Body of pancreas (tissue), 4 donors: ENCODE measurements at places on chromosomes 5 and 9. TPM values are rescaled to one million over a fixed set of nuclear protein-coding genes. Genes with fewer than 3 reads are reported as not detected.

DNA sequence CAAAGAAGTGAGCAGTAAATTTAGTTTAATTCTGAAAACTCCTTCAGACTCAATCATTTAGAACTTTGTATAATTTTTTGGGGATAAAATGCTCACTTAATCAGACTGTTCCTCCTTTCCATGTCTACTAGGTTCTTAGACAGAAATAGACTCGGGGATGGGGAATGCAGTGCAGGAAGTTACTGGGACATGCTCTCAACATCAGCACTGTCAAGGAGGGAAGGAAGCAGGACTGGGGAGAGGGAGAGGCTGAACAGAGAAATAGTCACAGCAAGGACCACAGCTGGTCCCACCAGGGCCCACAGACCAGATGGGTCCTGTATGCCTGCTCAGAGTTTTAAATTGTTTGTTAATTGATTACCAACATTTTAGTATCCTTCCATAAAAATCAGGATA is 310.1 kb upstream of the MSX2 start:
- no peak for DNase-seq

DNA sequence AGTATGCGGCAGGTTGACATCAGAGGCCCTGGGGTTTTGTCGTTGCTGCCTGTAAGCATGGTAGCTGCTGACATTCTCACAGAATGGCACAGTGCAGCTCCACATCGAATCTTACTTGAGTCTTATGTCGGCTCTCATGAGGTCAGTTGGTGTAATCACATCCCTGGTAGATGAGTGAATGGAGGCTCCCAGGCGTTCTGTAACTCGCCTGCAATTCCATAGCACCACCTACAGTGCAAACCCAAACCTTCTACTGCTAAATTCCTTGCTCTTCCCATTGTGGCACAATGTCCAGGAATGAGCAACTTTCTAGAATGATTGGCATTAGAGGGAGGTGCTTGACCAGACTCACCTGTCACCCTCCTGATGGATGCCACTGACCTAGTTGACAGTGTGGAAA is 578.4 kb downstream of the CCDC171 start:
- no peak for DNase-seq

Gene TXNDC8
- not detected for total RNA-seq

Gene AQP3
- 50.3 TPM for total RNA-seq

DNA sequence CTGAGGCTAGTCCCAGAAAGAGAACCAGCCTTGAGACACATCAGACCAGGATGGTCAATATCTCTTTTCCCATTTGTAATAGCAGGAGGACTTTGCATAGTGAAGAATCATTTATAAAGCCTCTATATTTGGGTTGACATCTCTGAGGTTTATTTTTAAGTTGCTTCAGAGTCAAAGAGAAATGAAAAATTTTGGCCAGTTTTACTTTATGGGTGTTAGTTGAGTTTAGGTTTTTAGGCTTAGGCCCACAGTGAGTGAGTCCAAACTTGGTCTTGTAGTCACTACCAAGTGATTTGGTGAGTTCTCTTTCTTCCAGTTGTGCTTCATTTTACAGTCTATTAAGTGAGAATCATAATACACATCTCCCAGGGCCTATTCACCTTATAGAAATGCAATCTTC is 5.3 kb upstream of the MEF2C start:
- DNase-seq, result no peak

- DNase-seq, result no peak
These were observed 121.1 kb downstream of the BOD1 start for GRCh38 chr5:173495225-173495904.

Gene DMRT3
- not detected for total RNA-seq

- no peak for DNase-seq
These were observed 63.7 kb upstream of the CCDC112 start for GRCh38 chr5:115360046-115360685.

- DNase-seq, result no peak
These were observed 810.2 kb downstream of the EFNA5 start for GRCh38 chr5:106860398-106861044.

DNA sequence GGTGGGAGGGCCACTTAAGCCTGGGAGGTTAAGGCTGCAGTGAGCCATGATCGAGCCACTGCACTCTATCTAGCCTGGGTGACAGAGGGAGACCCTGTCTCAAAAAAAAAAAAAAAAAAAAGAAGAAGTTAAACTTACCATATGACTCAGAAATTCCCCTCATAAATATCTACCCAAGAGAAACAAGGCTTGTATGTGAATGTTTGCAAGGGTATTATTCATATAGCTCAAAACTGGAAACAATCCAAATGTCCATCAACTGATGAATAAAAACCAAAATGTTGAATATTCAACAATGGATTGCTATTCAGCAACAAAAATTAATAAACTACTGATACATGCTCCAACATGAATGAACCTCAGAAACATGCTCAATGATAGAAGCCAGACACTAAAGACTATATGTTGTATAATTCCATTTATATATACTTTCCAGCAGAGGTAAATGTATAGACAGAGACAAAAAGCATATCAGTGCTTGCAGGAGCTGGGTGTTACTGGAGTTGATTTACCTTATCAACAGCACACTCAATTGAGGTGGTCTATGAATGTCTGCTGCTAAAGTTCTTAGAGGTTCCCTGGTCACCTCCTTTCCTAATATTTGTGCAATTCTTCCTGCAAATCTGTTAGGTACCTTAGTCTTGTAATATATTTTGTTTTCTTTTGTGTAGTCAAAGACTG is 5.3 kb upstream of the SREK1 start:
- no peak for DNase-seq

- DNase-seq, result peak; percentile 40
These were observed 122.7 kb upstream of the LMX1B start for GRCh38 chr9:126490871-126491567.

GRCh38 chr9:2158111-2158610 is 143.0 kb downstream of the SMARCA2 start:
- peak; percentile 70 for DNase-seq

Gene NTNG2
- 0.26 TPM for total RNA-seq

DNA sequence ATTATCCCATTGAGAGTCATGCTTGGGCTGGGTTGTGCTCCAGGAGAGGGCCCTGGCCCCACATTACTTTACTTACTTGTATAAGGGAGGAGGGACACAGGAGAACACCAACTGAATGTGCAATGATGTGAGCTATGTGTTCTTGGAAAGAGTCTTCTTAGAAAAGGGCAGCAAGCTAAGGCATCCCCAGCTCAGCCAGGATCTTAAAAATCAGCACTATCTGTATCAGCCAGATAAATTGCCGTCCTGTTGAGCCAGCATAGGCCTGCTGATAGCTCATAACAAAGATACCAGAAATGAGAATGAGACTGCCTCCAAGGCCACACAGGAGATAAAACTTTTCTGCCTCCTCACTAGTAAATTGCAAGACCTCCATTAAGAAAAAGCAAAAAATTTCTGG is 357.5 kb downstream of the CAAP1 start:
- DNase-seq, result no peak

Gene FCN2
- not detected for total RNA-seq

Gene ARL14EPL
- total RNA-seq, result not detected

GRCh38 chr5:170143091-170143490 is 37.4 kb downstream of the FOXI1 start:
- DNase-seq, result no peak

- no peak for DNase-seq
These were observed 33.2 kb downstream of the IDNK start for GRCh38 chr9:83656032-83656680.

Gene NR5A1
- not detected for total RNA-seq

DNA sequence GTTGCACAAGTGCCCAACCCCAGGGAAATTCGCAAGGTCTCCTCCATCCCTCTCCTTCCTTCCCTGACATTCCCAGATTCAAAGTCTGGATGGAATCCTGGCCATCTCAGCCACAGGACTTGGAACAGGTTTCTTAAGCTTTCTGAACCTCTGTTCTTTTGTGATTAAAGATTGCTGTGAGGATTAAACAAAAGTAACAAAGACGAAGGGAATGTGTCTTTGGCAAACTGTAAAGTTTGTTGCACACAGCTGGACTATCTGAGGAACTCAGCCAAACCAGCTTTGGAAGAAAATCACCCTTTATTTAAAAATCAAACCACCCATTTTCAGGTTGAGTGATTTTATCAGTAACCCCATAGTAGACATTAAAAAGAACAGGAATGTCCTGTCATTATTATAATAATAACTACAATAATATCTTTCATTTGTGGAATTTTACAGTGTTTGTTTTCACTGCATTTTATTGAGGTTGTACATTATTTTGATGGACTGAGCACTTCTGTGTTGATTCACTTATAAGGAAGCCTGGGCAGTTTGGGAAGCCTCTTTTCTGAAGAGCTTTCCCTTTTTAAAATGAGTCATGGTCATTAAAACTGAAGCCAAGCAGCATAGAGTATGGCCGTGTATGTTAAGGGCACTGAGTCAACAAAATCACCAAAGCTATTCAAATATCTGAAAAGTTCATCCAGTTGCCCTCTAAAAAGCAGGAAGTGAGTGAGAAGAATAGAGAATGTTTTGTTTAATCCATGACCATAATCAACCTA is 310.2 kb downstream of the AGTPBP1 start:
- no peak for DNase-seq

DNA sequence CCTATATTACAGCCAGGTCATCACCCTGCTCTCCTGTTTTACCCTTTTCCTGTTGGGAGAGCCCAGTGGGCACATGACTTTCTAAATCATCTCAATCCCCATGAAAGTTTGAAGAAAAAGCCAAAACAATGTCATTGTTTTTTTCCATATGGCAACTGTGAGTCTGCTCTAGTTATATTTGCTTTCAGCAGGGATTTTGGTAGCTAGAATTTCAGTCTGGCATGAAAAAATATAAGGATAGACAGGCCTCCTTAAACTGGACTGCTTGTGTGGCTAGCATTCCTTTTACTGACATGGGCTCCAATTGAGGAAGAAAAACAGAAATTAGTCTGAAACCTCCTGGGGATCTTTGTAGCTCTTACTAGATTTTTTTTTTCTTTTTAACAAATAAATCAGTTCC is 25.6 kb downstream of the MOCS2 start:
- DNase-seq, result no peak

GRCh38 chr5:157842787-157843186 is 16.2 kb downstream of the CLINT1 start:
- no peak for DNase-seq

Gene PDE8B
- 15.8 TPM for total RNA-seq

- peak; percentile 97 for DNase-seq
These were observed at the start of gene SLC44A1 for GRCh38 chr9:105244003-105244733. Gene SLC44A1 (plus strand): TSS chr9:105244651. CDS start chr9:105244869, 218 bp downstream.

Gene CD274
- 1.6 TPM for total RNA-seq

GRCh38 chr5:176578391-176578808 is 29.3 kb downstream of the CDHR2 start:
- DNase-seq, result peak; percentile 85

Gene POLR1E
- total RNA-seq, result 15.0 TPM

GRCh38 chr5:40431734-40432133 is 248.0 kb upstream of the PTGER4 start:
- DNase-seq, result no peak

- no peak for DNase-seq
These were observed 184.7 kb downstream of the AOPEP start for GRCh38 chr9:94911211-94911610.

Gene DAB2
- total RNA-seq, result 33.9 TPM

DNA sequence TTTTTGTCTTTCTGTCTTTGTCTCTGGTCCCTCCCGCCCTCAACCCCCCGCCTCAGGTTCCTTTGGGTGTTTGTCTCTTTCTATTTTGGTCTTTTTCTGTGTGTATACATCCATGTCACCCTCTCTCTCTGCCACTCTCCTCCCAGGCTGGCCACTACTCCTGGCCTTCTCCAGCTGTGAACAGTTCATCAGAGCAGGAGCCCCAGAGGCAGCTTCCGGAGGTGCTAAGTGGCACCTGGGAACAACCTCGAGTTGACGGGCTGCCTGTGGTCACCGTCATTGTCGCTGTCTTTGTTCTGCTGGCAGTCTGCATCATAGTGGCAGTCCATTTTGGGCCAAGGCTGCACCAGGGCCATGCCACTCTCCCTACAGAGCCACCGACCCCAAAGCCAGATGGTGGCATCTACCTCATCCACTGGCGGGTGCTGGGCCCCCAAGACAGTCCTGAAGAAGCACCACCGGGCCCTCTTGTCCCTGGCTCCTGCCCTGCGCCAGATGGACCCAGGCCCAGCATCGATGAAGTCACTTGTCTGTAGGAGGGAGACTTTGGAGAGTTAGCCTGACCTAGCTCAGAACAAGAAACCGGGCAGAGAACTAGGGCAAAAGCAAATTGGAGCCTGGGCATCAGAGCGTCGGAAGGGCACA is 1.7 kb downstream of the SMIM33 start:
- no peak for DNase-seq

Gene CDK5RAP2
- 45.5 TPM for total RNA-seq

Gene TMEM215
- not detected for total RNA-seq

DNA sequence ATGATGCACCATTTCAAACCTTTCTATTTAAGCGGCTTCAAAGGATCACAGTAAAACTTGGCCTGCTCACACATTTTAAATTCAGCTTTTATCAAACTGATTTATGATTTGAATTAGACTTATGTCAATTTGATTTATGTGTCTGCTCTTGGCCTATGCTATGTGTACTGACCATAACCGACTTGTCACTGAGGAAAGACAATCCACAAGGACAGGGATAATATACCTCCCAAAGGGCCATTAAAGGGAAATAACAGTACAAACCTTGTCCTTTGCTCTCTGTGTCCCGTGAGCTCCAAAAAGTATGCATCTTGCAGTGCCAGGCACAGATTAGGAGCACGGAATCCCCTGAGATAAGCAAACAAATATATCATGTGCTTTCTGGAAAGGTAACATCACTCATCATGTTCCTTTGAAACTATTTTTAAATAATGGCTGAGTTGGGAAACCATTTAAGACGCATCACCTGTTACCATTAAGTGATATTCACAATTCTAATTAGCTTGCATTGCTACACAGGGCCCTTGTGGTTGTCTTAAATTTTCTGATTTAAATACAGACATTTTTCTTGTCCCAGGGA is 31.9 kb upstream of the FTMT start:
- DNase-seq, result no peak

GRCh38 chr9:79382458-79382857 is 189.3 kb upstream of the TLE4 start:
- DNase-seq, result no peak

GRCh38 chr5:167754501-167755021 is 536.9 kb upstream of the WWC1 start:
- no peak for DNase-seq

DNA sequence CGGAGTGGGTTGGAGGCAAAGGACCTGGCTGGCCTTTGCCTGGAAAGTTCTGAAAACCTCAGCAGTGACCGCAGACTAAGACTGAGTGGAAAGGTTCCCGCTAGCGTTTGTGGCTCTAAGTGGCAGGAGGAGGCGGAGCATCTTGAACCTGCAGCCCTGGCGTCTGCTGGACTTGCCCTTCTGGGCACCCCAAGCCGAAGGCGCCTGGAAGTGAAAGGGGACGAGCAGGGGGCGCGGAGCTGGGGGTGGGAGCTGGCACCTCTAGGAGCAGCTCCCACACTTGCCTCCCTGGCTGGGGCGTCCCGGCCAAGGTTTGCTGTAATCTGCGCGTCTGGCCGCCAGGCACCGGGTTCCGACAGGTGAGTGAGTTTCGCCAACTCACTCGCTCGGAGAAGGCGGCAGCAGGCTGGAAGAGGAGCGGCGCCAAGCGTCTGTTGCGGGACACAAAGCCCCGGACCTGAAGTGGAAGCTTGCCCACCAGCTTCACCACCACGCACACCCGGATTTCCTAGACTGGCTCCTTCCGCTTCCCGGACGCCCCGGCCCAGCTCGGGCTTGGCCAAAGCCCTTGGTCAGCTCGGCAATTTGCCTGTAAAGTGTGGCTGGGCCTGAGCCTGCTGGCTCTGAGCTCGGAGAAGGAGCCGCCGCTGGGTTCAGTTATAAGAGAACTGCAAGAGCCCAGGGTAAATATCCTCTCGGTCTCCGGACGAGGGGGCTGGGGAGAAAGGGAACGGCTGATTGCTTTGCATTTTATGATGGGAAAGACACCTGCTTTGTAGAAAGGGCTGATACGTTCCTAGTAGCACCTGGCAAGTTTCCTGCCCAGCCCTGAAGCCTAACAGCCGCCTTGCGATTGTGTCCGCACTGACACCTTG is at the start of gene GNA14:
TSS of gene GNA14 (minus strand) at position 89 of the 875 bp plus-strand sequence. CDS start 529 bp downstream, outside the sequence.
- DNase-seq, result peak; percentile 63
